ENCODE measurements at places on chromosomes 7 and 10. TPM values are rescaled to one million over a fixed set of nuclear protein-coding genes. Genes with fewer than 3 reads are reported as not detected.
A peak's percentile ranks its signal among the peaks of the same experiment; 100 is the strongest.

The UNCX gene
- total RNA-seq = not detected

The PON1 gene
- not detected for total RNA-seq

The OR9A2 gene
- total RNA-seq = not detected

The ABCC2 gene
- 1.6 TPM for total RNA-seq

The SFRP5 gene
- 23.0 TPM for total RNA-seq

GRCh38 chr7:116261904-116262303 lies 51.6 kb downstream of the TES start:
- DNase-seq = no peak

DNA sequence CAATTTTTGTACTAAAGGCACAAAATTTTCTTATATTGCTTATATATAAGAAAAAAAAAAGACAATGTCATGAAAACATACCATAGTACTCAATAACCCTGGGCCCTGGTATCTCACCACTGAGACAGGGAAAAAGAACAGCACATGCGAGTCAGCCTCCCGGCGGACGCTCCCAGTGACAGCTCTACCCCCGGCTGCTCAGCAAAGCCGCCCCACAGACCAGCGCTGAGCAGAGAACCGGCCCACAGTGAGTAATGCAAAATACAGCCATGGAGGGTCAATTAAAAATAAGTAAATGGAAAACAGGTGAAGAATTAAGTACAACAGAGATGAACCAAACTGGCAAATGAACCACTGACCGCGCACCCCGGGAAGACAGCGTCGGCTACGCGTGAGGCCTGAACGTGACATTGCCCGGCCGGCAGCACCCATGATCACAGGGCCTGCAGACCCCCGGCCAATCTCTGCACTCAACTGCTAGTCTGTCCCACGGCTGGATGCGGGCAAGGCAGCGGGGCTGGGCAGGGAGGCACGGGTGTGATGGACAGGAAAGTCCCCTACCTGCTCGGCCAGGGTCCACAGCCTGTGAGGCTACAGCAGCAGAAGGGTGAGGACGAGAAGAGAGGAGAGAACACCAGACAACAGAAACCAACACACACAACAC lies 175.9 kb downstream of the ZMYND11 start:
- DNase-seq = no peak

The CREM gene
- total RNA-seq = 11.8 TPM

DNA sequence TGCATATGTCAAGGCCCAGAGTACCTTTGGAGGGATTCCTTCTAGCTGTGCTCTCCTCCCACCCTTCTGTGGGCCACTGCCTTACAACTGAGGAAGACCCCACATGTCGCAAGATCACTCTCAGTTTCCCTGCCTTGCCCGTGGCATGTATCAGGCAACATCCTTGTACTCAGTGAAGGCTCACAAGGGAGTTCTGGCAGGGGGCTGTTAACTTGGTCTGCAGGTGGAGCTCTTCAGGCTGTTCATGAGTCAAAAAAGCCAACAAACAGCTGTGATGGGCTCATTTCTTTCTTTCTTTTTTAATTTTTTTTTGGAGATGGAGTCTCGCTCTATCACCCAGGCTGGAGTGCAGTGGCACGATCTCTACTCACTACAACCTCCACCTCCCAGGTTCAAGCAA lies 513.0 kb upstream of the ANKRD30A start:
- DNase-seq = no peak

DNA sequence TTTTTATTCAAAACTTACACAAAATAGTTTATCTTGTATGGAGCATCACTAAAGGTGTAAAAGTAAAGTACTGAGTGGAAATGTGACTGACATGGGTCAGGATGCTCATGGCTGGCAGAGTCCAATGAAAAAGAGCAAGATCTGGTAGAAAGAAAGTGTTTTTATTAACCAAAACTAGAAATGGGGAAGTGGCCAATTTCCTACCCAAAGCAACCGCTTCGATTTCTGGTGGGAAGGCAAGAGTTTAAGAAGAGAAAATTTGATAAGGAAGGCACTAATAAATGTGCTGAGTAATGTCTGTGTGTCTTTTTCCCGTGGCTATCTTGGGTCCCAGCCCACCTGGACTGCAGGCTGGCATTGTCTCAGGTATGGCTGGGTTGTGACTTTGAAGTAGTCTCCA lies 277.7 kb downstream of the ANKRD7 start:
- DNase-seq = no peak

The ITGB8 gene
- total RNA-seq = 10.8 TPM

The TYW1B gene
- total RNA-seq = 2.5 TPM

The HPSE2 gene
- total RNA-seq = 3.7 TPM

The DAGLB gene
- total RNA-seq = 18.4 TPM

The RADIL gene
- total RNA-seq = 0.35 TPM

The PKD2L1 gene
- 0.60 TPM for total RNA-seq

GRCh38 chr10:79282388-79282787 lies 64.9 kb upstream of the PPIF start:
- no peak for DNase-seq

The CDNF gene
- total RNA-seq = 2.4 TPM

DNA sequence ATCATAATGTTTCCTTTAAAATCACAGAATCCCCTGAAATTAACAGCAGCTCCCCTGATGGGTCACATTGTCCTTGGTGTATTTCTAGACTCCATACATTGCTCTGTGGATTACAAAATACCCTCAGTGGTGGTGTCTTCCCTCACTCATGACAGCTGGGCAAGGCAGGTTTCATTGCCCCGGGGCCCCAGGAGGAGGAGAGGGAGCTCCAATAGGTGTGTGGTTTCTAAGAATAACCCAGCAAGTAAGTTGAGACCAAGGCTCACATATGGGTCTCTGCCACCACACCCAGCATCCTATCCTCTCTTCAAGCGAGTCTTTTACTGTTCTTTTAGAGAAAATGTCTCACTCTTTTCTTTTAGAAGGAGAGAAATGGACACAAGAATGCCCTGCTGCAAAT lies 63.6 kb downstream of the PKD1L1 start:
- DNase-seq = no peak

The TAF5 gene
- total RNA-seq = 7.1 TPM

DNA sequence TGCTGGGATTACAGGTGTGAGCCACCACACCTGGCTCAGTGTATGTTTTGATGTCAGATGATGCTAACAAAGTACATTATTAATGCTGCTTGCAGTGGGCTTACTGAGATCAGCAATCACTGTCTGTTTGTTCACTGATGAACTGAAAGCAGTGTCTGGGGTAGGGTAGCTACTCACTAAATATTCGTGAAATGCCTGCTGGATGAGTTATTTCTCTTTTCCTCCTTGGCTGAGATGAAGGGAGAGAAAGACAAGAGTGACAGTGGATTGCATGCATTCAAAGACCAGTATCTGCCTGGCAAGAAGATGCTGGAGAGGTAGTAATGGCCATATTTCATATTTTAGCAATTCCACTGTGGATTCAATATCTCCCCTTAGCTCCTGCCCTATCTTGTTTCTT lies 32.3 kb downstream of the FAM107B start:
- DNase-seq = no peak

The MEST gene
- total RNA-seq = 31.7 TPM

GRCh38 chr7:130958846-130959245 lies 224.8 kb upstream of the KLF14 start:
- no peak for DNase-seq

GRCh38 chr7:100210805-100211204 lies 8.9 kb upstream of the PVRIG start:
- DNase-seq = peak; percentile 40

- no peak for DNase-seq
Measured at GRCh38 chr10:30675791-30676718, 46.5 kb upstream of the LYZL2 start.

- DNase-seq = no peak
Measured at GRCh38 chr7:141949451-141949850, 2.7 kb upstream of the CLEC5A start.

The ZNF722 gene
- total RNA-seq = not detected

The PLAC9 gene
- total RNA-seq = 15.1 TPM

The GPR26 gene
- not detected for total RNA-seq

- peak; percentile 67 for DNase-seq
Measured at GRCh38 chr7:29564496-29565223, 1.0 kb downstream of the PRR15 start.

The GRID2IP gene
- total RNA-seq = 1.0 TPM

DNA sequence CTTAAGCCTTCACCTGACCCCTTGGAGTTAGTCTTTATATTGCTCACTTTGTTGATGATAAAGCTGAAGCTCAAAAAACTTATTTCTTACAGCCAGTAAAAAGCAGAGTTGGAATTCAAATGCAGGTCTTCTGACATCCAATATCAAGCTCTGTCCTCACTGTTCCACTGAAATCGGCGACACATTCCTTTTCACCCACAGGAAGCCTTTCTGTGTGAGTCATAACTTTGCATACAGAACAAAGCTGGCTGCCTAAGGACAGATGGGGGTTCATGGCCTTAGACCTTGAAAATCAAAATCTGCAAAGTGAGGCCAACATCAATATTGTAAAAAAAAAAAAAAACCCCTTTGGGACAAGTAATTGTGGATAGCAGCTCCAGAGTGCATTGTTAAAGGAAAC lies 21.8 kb upstream of the AKR1B1 start:
- no peak for DNase-seq

GRCh38 chr10:7856678-7857077 lies 38.4 kb downstream of the TAF3 start:
- DNase-seq = no peak

DNA sequence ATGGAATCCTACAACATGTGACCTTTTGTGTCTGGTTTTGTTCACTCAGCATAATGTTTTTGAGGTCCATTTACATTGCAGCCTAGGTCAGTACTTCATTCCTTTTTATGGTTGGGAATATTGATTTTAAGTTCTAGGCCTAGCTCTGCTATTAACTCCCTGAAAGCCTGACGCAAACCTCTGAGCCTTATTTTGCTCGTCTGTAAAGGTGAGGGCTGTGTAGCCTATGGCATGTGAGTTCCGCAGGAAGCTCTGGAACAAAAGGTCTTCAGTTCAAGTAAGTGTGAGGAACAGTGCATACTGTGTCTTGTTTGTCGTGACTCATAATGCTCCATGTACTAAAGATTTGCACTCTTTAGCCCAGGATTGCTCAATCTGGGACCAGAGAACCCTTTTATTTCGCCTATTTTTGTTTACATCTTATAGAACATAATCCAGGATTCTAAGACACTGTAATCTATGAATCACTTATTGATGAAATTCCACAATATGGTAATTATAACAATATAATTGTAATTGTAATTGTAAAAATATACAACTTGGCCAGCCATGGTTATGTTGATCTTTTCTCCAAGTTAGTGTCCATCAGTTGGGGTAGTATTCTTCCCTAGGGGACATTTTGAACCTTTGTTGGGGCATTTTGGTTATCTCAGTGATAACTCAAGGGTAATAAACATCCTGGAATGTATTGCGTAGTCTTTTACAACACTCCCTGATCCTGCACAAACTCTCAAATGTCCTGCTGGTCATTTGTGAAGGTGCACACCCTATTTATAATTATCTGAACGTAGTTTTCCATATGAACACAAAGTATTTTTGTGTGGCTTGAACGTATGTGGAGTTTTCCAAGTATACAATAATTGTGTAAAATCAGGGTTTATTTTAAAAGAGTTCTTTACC lies 184.7 kb downstream of the VTI1A start:
- DNase-seq = no peak

The TSPAN14 gene
- 81.0 TPM for total RNA-seq

GRCh38 chr7:3917436-3917835 lies 616.4 kb downstream of the SDK1 start:
- no peak for DNase-seq

GRCh38 chr7:151726652-151727578 lies 150.0 kb downstream of the PRKAG2 start:
- DNase-seq = peak; percentile 50

DNA sequence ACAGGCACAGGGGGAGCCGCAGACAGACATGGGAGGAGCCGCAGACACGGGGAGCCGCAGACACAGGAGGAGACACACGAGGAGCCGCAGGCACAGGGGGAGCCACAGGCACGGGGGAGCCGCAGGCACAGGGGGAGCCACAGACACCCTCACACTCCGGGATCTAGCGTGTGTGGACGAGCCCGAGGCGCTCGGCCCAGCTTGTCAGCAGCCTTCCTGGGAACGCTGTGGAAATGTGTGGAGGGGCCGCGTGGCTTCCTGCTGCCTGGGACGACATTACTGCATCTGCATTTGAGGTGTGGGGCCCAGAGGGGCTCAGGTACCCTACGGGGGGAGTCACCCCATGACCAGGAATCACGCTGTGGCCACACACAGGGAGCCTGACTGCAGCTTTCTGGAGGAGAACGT lies 313.2 kb downstream of the PTPRN2 start:
- DNase-seq = no peak

DNA sequence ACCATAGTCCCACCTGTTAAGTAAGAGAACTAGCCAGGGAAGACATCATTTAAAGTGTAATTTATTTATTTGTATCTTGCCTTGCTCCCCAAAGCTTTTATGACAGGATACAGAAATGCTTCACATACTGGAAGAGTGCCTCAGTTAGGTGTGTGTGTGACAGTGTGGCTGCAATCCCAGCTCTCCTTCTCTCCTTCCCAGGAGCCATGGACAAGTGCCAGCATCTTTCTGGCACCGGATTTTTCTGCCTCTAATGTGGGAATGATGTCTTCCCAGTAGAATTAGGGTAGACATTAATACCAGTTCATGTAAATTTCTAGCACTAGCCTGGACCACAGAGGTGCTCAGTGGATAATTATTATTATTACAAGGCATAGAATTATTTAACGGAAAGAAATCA lies 30.3 kb upstream of the ATXN7L1 start:
- no peak for DNase-seq

- peak; percentile 79 for DNase-seq
Measured at GRCh38 chr10:122113161-122113944, 124.4 kb downstream of the TACC2 start.

DNA sequence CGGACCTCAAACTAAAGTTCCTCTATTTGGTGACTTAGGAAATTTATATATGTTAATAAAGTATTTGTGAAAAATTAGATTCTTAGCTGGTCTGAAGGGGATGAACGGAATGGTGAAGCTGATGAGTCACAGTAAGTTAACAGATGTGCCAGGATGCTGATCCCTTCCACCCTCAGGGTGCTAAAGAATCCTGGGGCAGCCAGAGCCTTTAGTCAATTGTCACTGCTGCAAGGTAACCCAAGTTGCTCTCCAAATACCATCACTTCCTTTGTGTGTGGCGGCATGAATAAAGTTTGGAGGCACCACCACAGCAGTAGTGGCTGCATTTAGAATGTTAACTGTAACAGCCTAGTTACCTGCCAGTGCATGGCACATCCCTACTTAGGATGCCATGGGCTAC lies 222.6 kb upstream of the PPP1R3A start:
- no peak for DNase-seq

The MICU1 gene
- 38.6 TPM for total RNA-seq

The TEX36 gene
- total RNA-seq = not detected
